ENCODE measurements at places on chromosomes 13 and 19.

- no peak for DNase-seq
Observed at GRCh38 chr13:50119591-50119990, 104.3 kb downstream of the KCNRG start.

- no peak for DNase-seq
Observed at GRCh38 chr19:51529301-51529700, 2.2 kb downstream of the SIGLEC6 start.

DNA sequence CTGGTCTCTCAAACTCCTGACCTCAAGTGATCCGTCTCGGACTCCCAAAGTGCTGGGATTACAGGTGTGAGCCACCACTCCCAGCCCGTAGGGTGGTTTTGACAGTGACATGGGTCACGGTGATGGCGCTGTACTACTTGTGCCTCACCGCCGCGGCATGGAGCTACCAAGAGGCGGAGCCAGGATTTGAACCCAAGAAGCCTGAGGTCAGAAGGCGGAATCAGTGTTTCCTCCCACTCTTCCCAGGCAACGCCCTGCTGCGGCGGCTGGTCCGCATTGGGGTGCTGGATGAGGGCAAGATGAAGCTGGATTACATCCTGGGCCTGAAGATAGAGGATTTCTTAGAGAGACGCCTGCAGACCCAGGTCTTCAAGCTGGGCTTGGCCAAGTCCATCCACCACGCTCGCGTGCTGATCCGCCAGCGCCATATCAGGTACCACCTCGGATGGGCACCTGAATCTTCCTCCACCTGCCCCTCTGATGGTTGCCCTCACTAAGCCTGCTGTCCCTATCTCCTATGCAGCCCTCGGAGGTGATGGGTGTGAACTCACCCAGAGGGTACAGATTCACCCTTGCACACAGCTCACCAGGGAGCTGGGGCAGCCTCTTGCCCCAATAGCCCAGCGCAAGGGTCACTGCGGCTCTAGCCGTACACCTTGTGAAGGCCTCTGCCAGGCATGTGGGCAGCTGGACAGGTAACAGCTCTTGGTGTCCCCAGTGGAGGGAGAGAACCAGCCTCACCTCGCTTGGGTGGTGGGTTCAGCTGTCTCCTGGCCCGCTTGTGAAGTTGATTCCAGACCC, 5.6 kb downstream of the RPS9 start:
- DNase-seq: peak; percentile 32

- DNase-seq: peak; percentile 74
Observed at GRCh38 chr19:44925114-44925891, 10.9 kb downstream of the APOC1 start.
